ENCODE measurements at places on chromosomes 11 and 22. TPM values are rescaled to one million over a fixed set of nuclear protein-coding genes. Genes with fewer than 3 reads are reported as not detected.

GRCh38 chr11:112624431-112624830 lies 336.8 kb upstream of the NCAM1 start:
- DNase-seq: no peak

OR8G5 gene
- total RNA-seq: not detected

DNA sequence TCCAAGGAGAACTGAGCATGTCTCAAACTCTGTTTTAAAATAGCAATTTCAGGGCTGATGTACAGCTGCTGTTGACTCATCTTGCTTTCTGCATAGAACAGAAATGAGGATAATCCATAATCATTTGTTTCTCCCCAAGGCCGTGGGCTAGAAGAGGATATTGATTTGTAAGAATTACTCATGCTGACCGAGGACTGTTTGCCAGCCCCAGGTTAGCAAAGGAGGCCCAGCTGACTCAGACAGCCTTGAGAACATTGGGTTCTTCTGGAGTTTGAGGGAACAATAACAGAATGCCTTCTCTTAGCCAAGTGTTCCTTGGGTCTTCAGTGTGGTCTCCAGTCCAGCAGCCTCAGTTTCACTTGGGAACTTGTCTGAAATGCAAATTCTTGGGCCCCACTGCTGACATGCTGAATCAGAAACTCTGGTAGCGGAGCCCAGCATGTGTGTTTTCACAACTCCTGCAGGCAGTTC lies 92.0 kb downstream of the ZC3H12C start:
- DNase-seq: peak; percentile 32

GGTLC2 gene
- total RNA-seq: not detected

Data from dermis microvascular lymphatic vessel endothelial cell (primary cell).